ENCODE measurements at places on chromosomes 5 and 9.

- DNase-seq = no peak
These were observed 222.0 kb downstream of the EBF1 start for GRCh38 chr5:158877706-158878105.

DNA sequence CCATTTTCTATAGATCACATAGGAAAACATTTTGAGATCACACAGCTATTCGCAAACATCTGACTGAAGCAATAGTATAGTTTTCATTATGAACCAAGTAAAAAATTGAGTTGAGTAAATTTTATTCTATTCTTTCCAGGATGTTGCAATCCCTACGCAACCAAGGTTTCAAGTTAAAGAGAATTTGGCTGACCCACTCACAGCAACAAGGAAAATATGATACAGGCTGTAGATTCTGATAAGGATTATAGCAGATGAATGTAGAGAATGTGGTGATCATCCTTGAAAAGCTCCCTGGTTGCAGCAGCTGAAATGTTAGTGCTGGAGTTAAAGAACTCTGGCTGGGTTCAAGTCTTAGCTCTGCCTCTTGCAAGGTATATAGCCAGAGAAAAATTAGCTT, 4.7 kb downstream of the ABCA1 start:
- no peak for DNase-seq

DNA sequence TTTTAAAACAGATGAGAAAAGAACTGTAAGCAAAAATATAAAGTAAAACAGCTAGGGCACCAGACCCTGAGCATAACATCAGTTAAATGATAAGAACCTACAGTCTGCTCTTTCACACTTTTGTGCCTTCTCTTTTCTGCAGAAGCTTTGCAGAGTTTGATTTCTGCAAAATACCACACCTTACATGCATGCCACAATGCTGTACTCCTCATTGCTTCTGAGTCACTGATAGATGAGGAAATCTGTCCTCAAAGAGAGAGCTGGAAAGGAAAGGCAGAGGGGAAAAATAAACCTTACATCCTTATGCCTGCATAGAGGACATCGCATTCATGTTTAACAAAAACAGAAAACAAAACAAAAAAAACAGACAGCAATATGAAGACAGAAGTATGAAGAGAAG, 142.9 kb downstream of the ATPSCKMT start:
- DNase-seq = no peak

DNA sequence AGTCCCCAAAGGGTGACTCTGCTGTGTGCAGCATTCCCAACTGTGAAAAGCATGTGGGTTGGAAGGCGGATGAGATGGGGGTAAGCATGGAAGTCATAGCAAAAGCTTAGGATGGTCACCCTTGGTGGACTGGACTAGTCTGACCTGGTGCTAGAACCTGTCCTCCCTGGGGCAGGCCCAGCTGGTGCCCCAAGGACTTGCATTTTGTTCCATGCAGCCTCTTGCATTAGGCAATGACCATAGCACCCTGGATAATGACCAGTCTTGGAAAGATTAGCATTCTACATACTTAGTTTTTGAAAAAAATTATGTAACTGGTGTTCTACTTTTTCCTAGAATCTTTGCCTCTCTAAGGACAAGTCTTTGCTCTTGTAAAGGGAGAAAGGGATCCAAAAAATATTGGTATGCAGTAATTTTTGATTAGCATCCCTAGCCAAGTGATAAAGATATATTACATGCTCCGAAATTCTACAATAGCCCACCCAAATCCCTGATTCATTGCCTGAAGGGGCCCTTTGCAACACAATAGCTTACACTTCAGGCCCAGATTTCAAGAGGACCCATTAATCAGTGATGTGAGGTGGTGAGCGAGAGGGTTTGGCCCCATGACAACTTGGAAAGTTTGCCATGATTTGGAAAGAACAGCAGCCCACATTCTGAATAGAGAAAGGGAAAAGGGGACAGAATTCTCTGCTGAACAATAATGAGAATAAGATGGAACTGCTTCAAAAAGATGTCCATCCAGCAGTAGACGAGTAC, 93.3 kb upstream of the CD180 start:
- no peak for DNase-seq

GRCh38 chr5:138471052-138471361, 5.7 kb downstream of the EGR1 start:
- DNase-seq = peak; percentile 5

DNA sequence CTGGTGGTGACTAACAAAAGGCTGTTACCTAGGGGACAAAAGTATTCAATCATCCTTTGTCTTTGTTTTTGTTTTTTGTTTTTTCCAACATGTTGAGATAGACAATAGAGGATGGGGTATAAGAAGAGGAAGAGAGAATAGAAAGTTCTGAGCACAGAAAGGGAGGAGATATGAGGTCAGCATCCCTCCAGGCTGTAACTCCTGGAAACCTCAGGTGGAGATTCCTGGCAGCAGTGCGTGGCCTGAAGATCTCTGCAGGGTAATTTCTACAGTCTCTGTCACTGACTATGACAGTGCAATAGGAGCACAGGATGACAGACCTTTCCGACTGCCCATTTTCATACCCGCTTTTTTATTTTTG, 112.1 kb downstream of the ADRB2 start:
- DNase-seq = no peak

DNA sequence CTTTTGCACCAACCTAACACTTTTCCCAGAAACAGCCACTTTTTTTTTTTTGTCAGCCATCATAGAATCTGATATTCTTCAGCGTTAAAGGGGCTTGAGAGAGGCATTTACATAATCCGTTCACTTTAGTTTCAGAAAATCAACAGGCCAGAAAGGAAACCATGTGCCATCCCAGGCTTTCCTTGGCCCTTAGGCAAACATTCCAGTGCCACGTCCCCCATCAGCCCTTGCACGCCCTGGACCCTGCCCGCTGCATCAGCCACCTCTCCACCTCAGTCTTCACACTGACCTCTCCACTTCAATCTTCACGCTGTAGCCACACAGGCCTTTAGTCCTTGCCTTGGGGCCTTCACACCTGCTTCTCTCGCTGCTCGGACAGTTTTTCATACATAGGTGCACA, 123.2 kb downstream of the GRIA1 start:
- DNase-seq = no peak

DNA sequence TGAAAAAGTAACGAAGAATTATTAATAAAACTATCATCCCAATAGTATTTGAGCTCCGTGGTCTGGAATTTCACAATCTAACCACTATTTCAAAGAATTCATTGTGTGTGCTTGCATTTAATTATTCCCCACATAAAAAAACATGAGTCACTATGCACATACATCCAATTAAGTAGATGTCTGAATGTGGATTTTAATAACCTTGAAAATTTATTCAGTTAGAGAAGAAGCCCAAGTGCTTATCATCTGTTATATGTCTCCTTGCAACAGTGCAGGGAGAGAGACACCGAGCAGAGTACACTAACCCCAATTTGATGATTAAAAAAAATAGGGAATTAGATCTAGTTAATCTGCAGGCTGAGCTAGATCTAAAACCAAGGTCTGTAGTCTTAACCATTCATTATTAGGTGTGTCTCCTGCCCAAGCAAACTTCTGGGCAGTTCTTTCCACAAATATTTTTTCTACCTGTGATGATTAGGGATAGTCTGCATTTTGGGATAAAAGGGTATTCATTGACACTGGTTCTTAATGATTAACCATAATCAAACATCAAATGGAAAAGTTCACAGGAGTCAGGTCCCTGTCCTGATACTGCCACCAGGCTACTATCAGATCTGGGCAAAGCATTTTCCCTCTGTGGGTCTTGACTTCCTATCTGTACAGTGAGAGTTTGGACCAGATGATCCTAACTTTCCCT, 164.2 kb downstream of the GRIA1 start:
- no peak for DNase-seq

DNA sequence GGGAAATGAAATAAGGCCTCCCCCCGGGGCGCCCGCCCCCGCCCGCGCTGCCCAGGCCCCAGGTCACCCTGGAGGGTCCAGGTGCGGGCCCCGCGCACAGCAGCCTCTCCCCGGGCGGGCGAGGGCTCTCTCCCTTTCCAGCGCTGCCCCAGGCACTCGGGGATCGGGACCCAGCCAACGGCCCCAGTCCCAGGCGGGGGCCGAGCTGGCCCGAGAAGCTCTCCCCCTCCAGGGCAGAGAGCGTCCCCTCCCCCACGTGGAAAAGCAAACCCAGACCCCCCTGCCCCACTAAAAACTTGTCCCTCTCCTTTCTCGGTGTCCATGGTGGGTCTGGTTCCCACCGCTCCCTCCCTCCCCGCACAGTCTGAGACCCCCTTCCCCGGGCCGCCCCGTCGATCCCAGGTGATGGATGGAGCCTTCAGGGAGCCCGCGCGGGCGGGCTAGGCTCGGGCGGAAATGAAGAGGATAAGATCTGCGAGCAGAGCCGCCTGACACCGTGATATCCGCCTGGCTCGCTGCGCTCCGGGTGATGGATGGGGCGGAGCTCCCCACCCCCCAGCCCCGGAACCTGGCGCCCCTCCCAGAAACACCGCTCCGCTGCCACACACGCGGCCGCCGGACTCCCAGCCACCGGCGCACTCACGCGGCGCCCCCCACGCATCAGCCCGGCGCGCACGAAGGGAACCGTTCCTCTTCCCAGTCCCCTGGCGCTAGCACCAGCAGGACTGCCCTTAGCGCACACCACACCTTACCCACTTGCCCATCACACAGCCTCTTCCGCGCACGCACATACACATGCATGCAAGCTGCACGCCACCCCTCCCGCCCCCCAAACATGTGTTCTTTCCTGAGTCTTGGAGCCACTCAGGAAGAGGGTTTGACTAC, 81.7 kb upstream of the ZBTB43 start:
- peak; percentile 50 for DNase-seq

GRCh38 chr9:126979461-126979860, 64.9 kb downstream of the RALGPS1 start:
- no peak for DNase-seq

- no peak for DNase-seq
These were observed 78.3 kb downstream of the SMIM23 start for GRCh38 chr5:171863935-171864334.

- peak; percentile 67 for DNase-seq
These were observed 77.6 kb downstream of the PLAC8L1 start for GRCh38 chr5:146027751-146028150.

DNA sequence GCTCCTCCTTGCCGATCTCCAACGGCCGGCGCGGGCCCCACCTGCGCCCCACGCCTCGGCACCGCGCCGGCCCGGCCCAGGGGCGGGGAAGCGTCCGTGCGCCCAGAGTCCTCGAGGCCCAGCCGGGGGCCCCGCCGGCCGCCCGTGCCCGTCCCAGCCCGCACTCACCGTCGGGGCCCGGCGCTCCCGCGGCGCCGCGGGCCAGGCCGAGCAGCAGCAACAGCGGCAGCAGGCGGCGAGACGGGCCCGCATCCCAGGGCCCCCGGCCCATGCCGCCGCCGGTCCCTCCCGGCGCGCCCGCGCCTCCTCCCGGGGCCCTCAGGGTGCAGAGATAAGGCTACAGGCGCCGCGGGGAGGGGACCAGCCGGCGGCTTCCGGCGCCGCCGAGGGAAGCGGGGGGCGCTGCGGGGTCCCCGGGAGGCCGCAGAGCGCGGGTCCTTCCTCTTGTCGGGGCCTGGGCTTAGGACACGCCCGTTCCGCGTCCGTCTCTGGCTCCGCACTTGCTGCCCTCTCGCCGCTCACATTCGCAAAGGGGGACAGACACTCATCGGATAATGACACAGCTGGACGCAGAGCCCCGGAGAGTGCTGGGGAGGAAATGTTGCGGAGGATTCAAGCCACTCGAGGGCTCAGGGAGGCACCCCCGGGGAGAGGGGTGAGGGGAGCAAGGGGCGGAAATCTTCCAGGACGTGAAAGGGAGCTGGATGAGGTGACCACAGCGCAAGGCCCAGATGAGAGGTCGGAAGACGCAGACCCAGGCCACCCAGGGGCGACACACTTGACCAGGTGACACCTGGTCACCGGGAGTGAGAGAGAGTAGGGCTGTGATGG, at the start of gene SUSD1:
Gene SUSD1 (minus strand): TSS at position 333 of the 831 bp plus-strand sequence. CDS start 62 bp downstream, at position 271.
- DNase-seq = peak; percentile 19

GRCh38 chr9:36980148-36980974, 53.7 kb downstream of the PAX5 start:
- no peak for DNase-seq

DNA sequence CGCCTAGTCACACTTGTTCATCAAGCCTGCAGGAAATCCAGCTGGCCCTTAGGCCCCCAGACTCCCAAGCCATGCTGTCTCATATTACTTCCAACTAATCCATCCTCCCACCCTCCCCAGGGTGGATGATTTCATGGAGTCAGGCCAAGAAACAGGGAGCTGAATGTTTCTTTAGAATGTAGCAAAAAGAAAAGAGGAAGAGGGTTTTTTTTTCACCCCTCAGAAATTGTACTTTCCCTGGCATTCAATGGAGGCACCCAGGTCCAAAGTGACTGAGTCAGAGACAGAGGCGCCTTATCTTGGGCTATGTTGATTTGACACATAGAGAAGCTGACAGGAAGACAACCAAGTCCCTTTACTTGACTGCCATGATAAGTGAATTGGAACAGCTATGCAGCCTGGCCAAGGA, 260.2 kb upstream of the NR4A3 start:
- DNase-seq = no peak

DNA sequence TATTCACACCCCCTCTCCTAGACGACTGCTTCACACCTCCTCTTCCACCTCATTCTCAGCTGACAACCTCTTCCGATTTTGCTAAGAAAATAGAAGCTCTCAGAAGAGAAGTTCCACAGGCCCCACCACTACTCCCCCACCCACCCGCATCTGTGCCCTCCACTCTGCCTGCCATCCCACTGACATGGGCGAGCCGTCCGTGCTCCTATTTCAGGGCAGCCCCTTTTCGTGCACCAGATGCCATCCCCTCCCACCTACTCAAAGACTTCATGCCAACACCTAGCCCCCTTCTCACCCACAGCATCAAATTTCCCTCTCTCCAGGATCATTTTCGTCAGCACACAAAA, 34.6 kb upstream of the JADE2 start:
- DNase-seq = no peak

GRCh38 chr9:16371306-16371705, 499.2 kb downstream of the BNC2 start:
- no peak for DNase-seq

- no peak for DNase-seq
These were observed 25.5 kb upstream of the SLC6A3 start for GRCh38 chr5:1470762-1471211.

- no peak for DNase-seq
These were observed 773.8 kb upstream of the CHD1 start for GRCh38 chr5:99702565-99702964.

GRCh38 chr9:86902991-86903733, 44.1 kb downstream of the GAS1 start:
- DNase-seq = no peak

DNA sequence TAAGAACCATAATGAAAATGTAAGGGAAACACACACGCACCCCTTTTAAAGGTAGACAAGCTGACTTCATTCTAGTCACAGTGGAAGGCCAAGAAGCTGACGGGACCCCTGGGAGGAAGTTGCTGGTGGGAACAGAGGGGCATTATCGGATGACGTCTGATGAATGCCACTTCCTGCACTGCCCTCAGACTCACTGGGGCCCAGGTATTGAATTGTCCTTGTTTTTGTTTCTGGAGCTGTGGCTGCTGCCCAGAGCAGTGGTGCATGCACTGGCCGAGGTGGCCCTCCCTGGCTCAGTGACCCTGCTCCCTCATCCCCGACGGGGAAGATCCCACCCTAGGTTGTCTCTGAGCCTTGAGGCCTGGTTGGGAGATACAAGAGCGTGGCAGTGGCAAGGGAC, 15.3 kb upstream of the RPL26L1 start:
- no peak for DNase-seq

Data from ACHN (cell line).